CD4-positive, alpha-beta T cell treated with Interleukin-6 at 100 ng/mL for 8 hours (primary cell): ENCODE measurements at places on chromosomes 13 and 19.

DNA sequence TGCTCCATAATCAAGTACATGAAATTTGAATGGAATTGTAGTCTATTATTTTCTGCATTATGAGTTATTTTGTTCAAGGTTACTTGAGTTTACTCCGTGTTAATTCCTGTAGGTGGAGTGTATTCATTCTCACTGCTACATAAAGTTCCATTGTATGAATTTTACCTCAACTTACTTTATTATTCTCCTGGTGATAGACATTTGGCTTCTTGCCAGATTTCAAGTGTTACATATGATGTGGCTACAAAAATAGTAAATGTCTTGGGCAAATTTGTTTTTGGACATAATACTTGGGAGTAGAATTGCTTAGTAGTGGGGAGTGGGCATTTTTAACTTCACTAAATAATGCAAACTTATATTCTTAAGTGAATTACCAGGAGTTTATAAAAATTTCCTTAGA, 328.9 kb downstream of the SHISA2 start:
- no peak for DNase-seq

- DNase-seq = no peak
These were observed 492.4 kb downstream of the DACH1 start for GRCh38 chr13:71374471-71375049.

DNA sequence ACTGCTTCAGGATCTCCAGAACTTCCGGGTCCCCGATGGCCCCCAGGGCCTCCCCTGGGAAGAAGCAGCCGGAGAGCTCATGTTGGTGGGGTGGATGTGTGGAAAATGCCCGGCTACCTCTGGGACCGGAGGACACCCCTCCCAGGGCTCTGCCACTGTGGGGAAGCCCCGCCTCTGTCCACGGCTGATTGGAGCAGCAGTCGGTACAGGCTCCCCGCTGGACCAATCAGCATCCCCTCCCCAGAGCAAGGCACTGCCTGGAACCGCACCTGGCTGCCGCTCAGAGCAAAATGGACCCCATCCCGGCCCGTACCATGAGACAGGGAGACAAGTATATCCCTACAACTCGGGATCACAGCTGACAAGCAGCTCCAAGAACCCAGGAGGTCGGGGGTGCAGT, 6.4 kb downstream of the DOHH start:
- DNase-seq = peak; percentile 30

GRCh38 chr19:43606569-43607229, 5.2 kb upstream of the SRRM5 start:
- DNase-seq = no peak

- DNase-seq = no peak
These were observed 43.3 kb downstream of the FLT1 start for GRCh38 chr13:28451482-28452217.
